ENCODE measurements at places on chromosomes 5 and 9. TPM values are rescaled to one million over a fixed set of nuclear protein-coding genes. Genes with fewer than 3 reads are reported as not detected.

PCDHA9 gene
- not detected for total RNA-seq

DNA sequence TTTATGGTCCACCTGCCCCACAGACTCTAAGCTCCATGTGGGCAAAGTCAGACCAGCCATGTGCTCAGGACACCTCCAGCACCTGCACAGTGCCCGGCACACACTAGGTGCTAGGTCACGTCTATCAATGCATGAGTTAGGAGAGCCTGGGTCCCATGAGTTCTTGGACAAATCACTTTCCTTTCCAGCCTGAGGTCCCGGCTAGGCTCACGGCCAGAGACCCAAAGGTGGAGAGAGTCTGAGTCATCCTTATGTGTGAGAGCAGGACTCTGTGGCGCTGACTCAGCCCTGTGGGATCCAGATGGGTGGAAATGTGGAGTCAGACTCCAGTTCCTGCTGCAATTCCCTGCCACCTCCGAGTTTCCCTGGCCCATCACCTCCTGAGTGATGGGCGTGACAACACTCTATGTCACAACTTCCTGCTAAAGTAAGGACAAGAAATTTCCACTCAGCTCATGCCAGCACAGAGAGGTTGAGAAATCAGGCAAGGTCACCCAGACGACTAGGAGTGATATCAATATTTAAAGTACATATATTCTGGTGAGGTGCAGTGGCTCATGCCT lies 2.5 kb upstream of the ST6GALNAC4 start:
- no peaks in the 10 kb centered on the region for H3K36me3 ChIP-seq
- H3K4me1 ChIP-seq: peaks cover 54% of the 10 kb centered on the region
- DNase-seq: no peak

DNA sequence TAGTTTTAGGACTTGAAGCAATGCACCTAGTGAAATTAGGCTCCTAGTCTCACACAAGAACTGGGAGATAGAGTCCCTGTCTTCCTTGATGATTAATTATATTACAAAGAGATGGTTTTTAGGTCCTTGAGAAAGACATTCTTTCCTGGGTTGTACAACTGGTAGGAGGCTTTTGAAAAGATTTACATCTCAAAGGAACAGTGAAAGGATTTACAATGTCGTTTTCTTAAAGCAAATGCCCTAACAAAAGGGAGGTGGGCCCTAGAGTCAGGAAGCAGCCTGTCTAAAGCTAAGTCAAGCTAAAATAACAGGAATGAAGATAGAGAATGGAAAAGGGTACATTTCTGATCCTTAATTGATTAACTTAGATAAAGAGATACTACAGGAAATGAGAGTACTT lies 102.2 kb upstream of the IL7R start:
- no peak for DNase-seq
- no peaks in the 10 kb centered on the region for H3K4me1 ChIP-seq
- no peaks in the 10 kb centered on the region for H3K27me3 ChIP-seq
- no peak overlapping the region for H3K4me3 ChIP-seq
- H3K27ac ChIP-seq: no peak overlapping the region
- H3K36me3 ChIP-seq: no peaks in the 10 kb centered on the region

FOXD4L5 gene
- not detected for total RNA-seq

MSMP gene
- 0.51 TPM for total RNA-seq

Data from CD8-positive, alpha-beta memory T cell (primary cell).